Stimulated activated CD8-positive, alpha-beta memory T cell treated with anti-CD3 and anti-CD28 coated beads, Interleukin-2, amount 100 ng/mL, for 1 hour (primary cell): ENCODE measurements at places on chromosomes 3 and 15.

DNA sequence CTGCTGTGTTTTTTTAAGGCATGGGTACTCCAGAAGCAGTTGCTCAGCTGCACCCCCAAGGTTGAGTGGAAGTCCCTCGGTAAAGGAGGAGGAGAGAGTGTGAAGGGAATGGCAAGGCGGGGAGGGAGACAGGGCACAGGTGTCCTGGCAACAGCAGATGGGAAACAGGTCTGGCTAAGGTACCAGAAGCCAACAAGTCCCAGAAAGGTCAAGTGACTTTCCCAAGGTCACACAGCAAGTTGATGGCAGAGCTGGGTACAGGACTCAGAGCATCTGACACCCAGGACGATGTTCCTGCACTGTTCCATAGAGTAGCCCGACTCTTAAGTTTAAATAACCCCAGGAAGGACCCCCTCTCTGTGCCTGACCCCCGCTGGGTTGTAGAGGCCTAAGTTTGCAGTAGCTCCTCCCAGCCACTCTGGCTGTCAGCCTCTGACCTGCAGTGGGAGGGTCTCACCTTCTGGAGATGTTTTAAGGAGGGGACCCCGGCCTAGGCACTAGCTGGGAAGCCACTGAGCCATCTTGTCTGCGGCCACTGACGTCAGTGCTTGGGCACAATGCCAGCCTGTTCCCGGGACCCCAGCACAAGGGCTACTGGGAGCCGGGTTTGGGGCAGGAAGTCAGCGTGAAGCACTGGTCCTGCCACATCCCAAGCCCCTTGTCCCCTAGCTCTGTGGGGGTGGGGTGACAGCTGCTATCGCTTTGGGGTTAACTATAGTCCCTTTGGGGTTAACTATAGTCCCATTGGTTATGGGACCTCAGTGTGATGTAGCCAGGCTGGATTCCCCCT is 10.5 kb downstream of the CSK start:
- no peak for DNase-seq

DNA sequence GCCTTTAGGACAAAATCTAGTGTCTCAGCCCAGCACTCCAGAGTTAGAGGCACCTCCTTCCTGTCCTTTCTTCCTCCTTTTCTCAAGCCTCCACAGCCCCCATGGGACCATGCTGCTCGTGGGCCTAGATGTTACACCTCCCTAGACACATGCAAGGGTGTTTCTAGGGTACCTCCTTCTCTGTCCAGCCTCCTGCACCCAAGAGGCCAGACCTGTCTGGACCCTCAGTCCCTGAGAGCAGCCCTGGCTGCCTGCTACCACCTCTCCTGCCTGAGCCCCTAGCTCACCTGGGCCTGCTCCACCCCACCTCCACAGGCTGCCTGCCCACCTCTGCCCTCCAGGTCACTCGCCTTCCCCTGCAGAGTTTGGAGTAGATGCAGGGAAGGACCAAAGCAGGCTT is 5.2 kb downstream of the LOXL1 start:
- no peak for DNase-seq

GRCh38 chr3:100647657-100648056 is 38.3 kb downstream of the ADGRG7 start:
- no peak for DNase-seq

DNA sequence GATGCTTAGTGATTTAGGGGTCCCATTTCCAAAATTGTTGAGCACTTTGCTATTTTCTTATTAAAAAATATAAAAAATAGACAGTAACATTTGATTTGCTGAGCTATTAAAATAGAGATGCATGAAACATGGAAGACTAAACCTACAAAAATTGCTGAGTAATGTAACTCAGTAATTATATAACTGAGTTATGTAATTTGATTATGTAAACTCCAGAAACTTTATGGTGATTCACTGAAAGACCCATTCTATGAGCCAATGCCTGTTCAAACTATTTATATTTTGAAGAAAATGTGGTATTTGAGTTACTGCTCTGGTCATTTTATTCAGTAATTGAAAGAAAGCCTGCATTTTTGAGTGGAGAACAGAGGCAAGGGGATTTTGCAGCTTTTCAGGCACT is 1221.5 kb upstream of the ALCAM start:
- no peak for DNase-seq

DNA sequence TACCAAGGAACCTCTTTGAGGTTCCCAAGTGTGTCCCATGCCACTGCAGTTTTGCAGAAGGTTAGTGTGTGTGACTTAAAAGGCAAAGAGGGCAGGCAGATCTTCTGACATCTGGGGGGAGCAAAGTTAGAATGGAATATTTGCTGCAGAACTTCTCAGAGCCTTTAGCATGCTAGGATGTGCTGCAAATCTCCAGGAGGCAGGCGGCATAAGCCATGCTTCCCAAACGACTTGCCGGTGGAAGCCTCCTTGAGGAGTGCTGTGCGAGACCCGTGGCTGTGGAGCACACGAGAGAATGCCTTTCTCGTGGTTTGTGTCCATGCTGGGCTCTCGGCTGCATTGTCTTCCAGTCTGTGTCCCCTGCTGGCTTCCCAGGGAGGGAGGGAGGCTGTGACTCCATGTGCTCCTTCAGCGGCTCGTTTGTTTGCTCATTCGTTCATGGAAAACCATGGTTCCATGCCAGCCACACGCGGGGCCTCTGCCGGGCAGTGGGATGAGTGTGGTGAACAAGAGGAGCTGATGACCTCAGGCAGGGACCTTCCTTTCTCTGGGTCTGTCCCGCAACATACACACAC is 13.8 kb downstream of the HDAC11 start:
- DNase-seq = no peak

GRCh38 chr3:72766866-72767265 is 81.4 kb downstream of the SHQ1 start:
- no peak for DNase-seq

GRCh38 chr3:59866076-59866475 is 816.3 kb upstream of the CFAP20DC start:
- DNase-seq = no peak

DNA sequence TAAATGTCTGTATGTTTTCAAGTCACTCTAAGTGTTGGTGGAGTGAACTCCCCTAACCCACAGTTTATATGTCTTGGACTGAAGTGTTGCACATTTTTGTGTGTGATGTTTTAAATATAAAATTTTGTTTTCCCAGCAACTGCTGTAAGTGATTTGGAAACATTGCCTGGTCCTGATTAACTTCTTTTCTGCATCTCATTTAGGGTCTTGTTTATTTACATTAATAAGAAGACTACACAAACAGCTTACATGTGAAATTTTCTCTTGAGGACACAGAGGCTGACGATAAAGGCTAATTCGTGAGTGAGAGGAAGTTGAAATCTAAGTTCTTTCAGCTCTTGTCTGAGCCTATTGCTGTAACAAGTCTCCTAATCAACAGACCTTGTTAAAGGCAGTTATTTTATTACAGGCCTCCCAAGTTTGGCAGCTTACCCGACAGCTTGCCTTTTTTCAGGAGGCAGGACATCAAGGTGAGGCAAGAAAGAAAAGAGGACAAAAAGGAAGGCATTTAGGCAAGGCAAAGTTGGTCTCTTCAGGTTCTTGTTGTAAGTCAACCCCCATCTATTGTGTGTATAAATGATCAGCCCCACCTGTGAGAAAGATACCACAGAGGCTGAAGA is 177.7 kb upstream of the NR2E3 start:
- DNase-seq = no peak

DNA sequence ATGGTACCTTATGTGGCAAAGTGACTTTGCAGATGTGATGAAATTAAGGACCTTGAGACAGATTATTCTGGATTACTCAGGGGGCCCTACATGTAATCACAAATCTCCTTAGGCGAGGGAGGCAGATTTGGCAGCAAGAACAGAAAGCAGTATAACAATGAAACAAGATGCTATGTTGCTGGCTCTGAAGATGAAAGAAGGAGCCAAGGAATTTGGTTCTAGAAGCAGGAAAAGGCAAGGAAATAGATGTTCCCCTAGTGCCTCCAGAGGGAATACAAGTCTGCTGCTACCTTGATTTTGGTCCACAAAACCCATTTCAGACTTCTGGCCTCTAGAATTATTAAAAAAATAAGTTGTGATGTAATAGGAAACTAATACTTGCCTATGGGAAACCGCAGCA is 64.5 kb downstream of the PIK3R4 start:
- no peak for DNase-seq

- DNase-seq = no peak
Measured at GRCh38 chr15:75036212-75036616, 12.8 kb downstream of the PPCDC start.
